Dermis lymphatic vessel endothelial cell (primary cell): ENCODE measurements at places on chromosomes 5 and 9. TPM values are rescaled to one million over a fixed set of nuclear protein-coding genes. Genes with fewer than 3 reads are reported as not detected.

NOP16 gene
- total RNA-seq, result 10.1 and 12.3 TPM in 2 replicates

NR2F1 gene
- 63.1 and 74.9 TPM in 2 replicates for total RNA-seq

FAM151B gene
- total RNA-seq, result 2.2 and 2.6 TPM in 2 replicates

LCN1 gene
- not detected in 2 replicates for total RNA-seq

GNG10 gene
- 68.7 and 74.9 TPM in 2 replicates for total RNA-seq

FREM1 gene
- total RNA-seq, result under 0.01 and 0.09 TPM in 2 replicates

RAB3C gene
- total RNA-seq, result 0.09 TPM in 1 of 2 replicates, not detected in the other

HTR1A gene
- not detected in 2 replicates for total RNA-seq

TAF11L12 gene
- not detected in 2 replicates for total RNA-seq

PNPLA7 gene
- 0.34 and 0.65 TPM in 2 replicates for total RNA-seq

NR2F1-AS1 gene
- 31.0 and 31.4 TPM in 2 replicates for total RNA-seq

CDC25C gene
- total RNA-seq, result 0.98 and 1.4 TPM in 2 replicates

PPWD1 gene
- 31.9 and 44.4 TPM in 2 replicates for total RNA-seq

ELAVL2 gene
- total RNA-seq, result 0.22 and 0.26 TPM in 2 replicates

FOXD4L3 gene
- under 0.01 TPM in 2 replicates for total RNA-seq

TSLP gene
- 0.11 and 0.26 TPM in 2 replicates for total RNA-seq

OR1J1 gene
- not detected in 2 replicates for total RNA-seq

PCDHAC2 gene
- total RNA-seq, result 0.11 and 0.17 TPM in 2 replicates

OR13C4 gene
- total RNA-seq, result not detected in 2 replicates

CYSRT1 gene
- total RNA-seq, result 0.22 and 0.26 TPM in 2 replicates

IFT74 gene
- total RNA-seq, result 5.4 and 11.0 TPM in 2 replicates

OR1K1 gene
- total RNA-seq, result not detected in 2 replicates

KIF4B gene
- total RNA-seq, result 0.33 and 0.69 TPM in 2 replicates

HAVCR2 gene
- total RNA-seq, result 0.11 and 1.5 TPM in 2 replicates

SLC4A9 gene
- total RNA-seq, result not detected in 2 replicates

CORO2A gene
- total RNA-seq, result 0.26 and 0.76 TPM in 2 replicates

LRRC14B gene
- total RNA-seq, result not detected in 2 replicates

SNAPC4 gene
- 2.9 and 5.8 TPM in 2 replicates for total RNA-seq

ADAMTSL2 gene
- 0.09 and 0.11 TPM in 2 replicates for total RNA-seq

PCDH1 gene
- total RNA-seq, result 5.7 and 31.1 TPM in 2 replicates

WHRN gene
- total RNA-seq, result 0.22 and 0.34 TPM in 2 replicates

CREBRF gene
- total RNA-seq, result 29.7 and 36.2 TPM in 2 replicates

TICAM2 gene
- total RNA-seq, result 0.17 and 0.43 TPM in 2 replicates

GPX3 gene
- total RNA-seq, result 3.4 and 5.2 TPM in 2 replicates

UCK1 gene
- 14.3 and 17.7 TPM in 2 replicates for total RNA-seq

LCN15 gene
- not detected in 2 replicates for total RNA-seq

HACD4 gene
- under 0.01 and 0.17 TPM in 2 replicates for total RNA-seq

LOX gene
- total RNA-seq, result 38.9 and 40.6 TPM in 2 replicates

JAK2 gene
- total RNA-seq, result 5.5 and 8.4 TPM in 2 replicates

DMRT3 gene
- total RNA-seq, result not detected in 2 replicates

SAPCD2 gene
- 2.0 and 2.5 TPM in 2 replicates for total RNA-seq

PTRH1 gene
- 15.6 and 20.7 TPM in 2 replicates for total RNA-seq

IL3 gene
- not detected in 2 replicates for total RNA-seq

IL31RA gene
- total RNA-seq, result 0.11 and 0.17 TPM in 2 replicates
